ENCODE measurements at places on chromosomes 5 and 9.

- no peak for DNase-seq
Measured at GRCh38 chr5:179798144-179798770, 4.5 kb downstream of the LTC4S start.

DNA sequence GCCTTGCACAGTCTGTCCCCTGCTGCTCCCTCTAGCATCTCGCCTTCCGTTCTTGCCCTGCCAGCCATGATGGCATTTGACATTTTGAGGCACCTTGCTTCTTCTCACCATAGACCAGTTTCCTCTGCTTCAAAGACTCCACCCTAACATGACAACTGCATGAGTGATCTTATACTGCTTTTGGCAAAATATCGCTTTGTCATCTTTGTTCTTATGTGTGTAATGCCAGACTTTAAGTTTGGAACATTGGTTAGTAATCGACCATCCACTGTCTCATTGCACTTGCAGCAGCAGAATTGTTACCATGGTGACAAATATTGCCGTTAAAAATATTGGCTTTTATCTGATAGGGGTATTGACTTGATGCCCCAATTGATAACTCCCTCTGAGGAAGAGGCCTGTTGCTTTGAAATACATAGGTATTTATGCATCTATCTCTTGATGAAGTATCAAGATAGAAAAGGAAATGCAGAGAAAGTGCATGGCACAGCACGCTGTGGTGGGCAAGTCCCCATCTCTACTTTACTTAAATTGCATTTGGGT is 6.8 kb downstream of the GARIN3 start:
- peak; percentile 39 for DNase-seq

DNA sequence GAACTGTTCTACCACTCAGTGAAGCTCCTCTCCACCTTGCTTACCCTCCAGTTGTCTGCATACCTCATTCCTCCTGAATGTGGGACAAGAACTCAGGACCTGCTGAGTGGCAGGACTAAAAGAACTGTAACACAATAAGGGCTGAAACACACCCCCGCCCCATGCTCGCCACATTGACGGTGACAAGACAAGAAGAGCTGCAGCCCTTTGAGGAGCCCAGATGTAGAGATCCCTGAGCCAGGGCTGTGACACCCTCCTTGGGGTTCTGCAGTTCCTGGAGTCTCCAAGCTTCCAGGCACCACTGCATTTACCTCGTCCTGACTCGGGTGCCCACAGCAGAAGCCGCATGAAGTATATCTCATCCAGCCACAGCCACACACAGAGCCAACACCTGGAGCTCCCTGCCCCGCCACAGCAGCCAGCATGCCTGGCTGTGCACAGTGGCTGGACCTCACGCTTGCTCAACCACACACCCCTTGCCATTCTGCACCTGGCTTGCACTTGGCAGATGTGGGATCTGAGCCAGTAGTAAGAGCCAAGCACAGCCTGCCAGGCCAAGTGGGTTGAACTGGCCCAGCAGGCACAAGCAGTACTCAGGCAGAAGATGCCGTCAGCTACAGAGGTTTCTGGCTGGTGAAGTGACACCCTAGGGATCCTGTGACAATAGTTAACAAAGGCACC is 166.1 kb downstream of the RNF180 start:
- no peak for DNase-seq

- DNase-seq = no peak
Measured at GRCh38 chr5:1052076-1052475, 43.5 kb downstream of the NKD2 start.

DNA sequence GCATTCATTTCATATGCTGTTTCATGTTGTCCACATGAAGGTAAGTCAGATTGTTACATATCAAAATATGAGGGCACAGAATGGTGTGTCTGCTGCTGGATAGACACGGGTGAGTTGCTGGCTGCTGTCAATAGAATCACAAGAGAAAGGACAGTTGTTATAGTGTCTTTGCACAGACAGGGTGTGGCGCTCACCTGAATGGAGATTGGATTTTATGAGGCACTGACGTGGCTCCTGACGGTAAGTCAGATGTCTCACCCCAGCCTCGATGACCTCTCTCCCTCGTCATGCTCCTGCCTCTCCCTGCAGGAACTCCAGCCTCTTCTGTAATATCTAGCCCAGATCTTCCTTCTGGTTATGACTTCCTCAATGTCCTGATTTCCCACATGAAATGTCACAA is 75.4 kb upstream of the SELENOP start:
- no peak for DNase-seq

DNA sequence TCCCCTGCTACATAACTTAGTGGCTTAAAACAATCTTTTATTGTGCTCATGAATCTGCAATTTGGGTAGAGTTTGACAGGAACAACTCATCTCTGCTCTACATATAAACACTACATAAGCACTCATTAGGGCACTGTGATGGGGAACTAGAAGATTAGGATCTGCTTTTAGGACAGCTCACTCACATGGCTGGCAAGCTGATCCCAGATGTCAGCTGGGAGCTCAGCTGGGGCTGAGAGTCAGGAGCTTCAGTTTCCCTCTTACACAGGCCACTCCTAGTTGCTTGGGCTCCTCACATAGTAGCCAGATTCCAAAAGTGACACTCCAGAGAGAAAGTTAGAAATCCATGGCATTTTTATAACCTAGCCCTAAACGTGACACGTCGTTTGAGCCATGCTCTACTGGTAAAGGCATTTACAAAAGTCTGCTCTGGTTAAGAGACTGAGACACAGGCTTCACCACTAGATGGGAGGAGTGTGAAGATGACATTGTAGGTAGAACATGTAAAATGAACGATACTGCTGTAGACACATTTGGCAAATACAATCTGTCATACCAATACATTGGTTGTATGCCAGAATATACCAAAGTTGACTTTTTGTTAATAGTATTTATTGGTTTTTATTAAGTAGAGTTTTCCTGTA is 23.6 kb downstream of the SCAI start:
- no peak for DNase-seq

GRCh38 chr9:89920131-89920530 is 315.3 kb downstream of the GADD45G start:
- no peak for DNase-seq

DNA sequence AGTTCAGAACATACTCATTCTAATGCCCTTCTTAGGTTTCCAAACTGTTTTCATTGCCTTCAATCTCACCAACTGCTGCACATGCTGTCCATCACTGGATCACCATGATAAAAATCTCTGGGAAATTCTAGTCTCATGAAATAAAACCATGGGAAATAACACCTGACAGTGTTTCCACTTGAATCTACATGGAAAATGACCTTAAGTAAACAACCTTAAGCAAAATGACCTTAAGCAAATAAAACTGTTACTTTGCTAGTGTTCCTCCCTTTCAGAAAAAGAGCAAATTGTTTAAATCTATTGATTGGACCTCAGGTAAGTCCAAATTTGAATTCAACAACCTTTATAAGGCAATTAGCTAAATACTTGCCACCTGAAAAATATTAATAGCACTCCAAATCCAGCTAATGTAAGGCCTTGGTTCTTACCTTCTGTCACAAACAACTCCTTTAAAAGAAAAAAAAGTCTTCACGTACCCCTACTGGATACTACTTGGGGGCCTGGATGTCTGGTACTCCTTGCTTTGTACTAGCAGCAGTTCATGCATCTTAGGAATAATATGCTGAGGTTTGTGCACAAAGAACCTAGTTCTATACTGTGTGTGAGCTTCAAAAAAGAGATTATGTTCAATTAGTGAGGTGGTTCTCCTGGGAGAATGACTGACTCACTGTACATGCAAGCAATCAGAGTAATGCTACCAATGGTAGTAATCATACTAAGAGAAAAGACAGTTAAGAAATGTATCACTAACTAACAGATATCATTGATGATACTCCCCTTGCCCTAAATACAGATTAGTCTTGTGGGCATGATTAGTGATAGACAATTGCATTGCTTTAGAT is 630.4 kb downstream of the PSAT1 start:
- DNase-seq = no peak

GRCh38 chr5:65105301-65105700 is 336.6 kb downstream of the CWC27 start:
- DNase-seq = no peak

GRCh38 chr9:108109927-108110690 is 620.5 kb upstream of the KLF4 start:
- no peak for DNase-seq

DNA sequence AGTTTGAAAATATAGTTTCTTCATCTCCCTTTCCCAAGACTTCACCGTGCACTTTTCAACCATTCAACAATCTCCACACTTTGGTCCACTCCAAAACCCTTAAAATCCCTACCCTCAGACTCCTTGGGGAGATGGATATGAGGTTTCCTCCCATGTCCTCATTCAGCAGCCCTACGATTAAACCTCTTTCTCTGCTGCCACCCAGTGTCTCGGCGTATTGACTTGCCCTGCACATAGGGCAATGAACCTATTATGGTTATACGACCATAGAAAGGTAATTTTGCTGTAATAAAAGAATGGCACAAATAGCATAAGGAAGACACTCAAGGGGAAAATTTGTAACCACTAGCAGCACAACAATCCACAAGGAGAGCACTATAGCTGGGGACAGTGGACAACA is 803.5 kb downstream of the TLE1 start:
- no peak for DNase-seq

DNA sequence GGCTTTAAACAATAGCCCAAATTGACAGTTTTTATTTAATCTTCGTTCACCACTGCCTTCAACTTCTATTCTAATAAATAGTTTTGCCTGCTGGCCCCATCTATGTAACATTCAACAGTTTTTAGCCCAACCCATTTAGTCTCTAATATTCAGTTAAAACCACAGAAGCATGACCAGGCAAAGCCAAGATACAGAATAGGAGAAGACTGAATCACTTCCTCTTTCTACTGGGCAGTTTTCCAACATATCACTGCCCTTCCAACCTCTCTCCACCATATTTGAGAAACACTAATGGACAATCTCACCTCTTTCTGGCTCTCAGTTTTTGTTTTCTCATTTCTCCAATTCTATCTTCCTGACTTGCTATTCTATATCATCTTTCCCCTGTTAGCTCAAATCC is 352.9 kb downstream of the DNAH5 start:
- no peak for DNase-seq

GRCh38 chr9:131927091-131927490 is 152.6 kb downstream of the MED27 start:
- DNase-seq = no peak

GRCh38 chr5:158720281-158720680 is 379.4 kb downstream of the EBF1 start:
- no peak for DNase-seq

- no peak for DNase-seq
Measured at GRCh38 chr5:72300590-72301339, 19.3 kb downstream of the MRPS27 start.

DNA sequence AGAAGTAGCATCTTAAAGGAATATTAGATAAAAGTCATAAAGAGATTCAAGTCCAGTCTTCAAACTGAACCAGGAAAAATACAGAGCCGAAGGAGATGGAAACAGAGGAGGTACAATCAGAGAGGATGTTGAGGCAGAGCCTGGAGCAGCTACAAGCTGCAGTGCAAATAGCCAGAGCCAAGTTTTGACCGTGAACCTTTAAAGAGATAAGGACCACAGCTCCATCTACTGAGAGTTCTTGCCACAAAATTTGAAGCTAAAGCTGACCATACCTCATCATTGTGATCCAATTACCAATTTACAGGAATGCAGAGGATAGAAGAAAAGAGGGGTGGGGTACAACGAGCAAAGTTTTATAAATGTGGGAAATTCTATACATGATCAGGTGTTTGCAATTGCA is 10.4 kb upstream of the DEPDC1B start:
- DNase-seq = no peak

DNA sequence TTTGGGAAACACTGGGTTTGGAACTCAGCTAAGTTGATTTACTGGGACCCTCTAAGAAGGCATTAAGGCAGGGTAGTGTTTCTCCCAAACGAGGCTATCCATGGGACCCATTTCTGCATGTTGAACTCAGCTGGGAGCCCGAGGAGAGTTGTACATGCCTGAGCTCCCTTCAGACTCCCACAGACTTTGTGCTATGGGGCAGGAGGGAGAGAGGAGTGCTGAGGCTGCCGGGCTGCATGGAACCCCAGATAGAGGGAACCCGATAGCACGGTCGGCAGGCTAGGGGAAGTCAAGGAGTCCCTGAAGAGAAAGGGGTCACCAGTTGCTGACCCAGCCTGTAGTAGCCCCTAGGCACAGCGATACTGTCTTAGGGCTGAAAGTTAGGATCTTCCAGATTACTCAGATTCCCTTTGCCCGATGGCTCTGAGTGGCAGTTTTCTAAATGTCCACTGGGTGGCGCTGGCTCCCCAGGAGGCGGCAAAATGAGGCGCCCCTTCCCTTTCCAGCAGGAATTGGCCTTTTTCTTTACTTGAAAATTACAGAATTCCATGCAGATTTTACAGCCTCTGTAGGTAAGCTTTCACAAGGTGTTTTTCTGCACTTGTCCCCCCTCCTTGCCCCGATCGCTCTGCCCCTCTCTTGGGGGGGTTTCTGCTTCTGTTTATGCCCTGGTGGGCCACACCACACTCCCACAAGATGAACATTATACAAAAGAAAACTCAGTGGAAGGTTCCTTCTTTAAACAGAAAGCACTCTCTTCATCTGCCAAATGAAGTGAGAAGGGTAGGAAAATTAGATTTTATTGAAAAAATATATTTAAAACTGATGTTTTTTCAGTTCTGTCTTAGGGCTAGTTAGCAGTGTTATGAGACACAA is 17.8 kb downstream of the NANS start:
- peak; percentile 35 for DNase-seq

GRCh38 chr9:106726070-106726815 is 136.7 kb upstream of the ZNF462 start:
- DNase-seq = no peak

DNA sequence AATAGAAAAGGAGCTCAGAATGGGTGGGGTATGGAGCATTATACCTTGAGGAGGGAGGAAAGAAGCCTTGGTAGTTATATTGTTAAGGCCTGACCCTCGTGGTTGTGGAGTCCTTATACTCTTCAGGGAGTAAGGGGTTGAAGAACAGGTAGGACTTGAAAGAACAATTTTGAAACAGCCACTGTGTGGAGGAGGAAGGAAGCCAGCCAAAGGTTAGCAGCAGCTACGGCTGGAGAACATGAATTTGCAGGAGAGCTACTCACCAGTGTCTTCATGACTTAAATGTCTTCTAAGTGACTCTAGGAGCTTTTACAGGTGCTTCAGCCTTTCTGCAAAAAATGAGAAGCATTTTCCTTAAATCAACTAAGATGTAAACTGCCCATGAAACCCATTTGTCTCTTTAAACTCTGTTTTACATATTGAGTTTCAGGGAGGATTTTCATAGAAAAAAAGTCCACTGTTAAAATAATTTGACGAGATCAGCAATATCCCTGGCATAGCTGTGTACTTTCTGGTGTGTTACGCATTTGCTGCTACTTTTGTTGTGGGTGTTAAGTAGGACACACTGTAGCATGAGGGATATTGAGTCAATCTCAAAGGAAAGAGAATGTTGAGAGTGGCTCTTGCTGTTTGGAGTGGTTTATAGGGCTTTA is 110.6 kb upstream of the ELL2 start:
- no peak for DNase-seq

DNA sequence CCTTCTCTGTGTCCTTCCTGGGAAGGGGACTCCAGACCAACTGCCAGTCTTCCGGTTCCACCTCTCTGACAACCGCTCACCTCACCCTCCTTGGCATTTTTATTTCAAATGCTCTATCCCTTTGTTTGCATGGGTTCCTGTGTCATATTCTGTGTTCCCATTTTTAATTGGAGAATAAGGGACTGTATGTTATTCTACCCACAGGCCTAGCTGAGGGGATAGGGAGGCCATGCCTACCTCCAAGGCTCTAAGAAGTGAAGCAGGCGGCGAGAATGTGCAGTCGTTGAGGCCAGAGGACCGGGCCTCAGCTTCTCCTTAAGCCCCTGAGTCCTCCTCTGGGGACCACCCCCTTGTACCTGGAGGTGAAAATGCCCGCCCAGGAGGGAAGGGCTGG is 936 bp upstream of the WDR5 start:
- no peak for DNase-seq
